B cell (primary cell): ENCODE measurements at places on chromosomes 1 and 21. TPM values are rescaled to one million over a fixed set of nuclear protein-coding genes. Genes with fewer than 3 reads are reported as not detected.

GRCh38 chr21:14383596-14384180 is 742 bp upstream of the HSPA13 start:
- peaks cover 11% of the 10 kb centered on the region for H3K4me1 ChIP-seq
- no peaks in the 10 kb centered on the region for H3K36me3 ChIP-seq
- H3K27me3 ChIP-seq = no peaks in the 10 kb centered on the region
- peak overlapping the region; percentile 85 for H3K4me3 ChIP-seq

DNA sequence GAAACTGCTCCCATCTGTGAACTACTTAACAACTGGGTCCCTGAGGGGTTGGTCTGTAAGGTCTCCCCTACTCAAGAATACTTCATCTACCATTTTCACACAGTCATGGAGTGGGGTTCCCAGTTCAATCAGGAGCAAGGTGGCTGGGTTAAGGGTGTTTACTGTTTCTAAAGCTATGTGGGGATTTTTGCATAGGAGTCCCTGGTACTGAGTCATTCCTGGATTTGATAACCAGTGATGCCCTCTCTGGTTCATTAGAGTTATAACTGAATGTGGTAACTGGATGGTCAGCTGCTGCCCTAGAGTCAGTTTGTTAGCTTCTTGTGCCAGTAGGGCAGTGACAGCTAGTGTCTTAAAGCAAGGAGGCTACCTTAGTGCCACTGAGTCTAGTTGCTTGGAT is 29.4 kb upstream of the KCNJ15 start:
- DNase-seq = no peak
- H3K36me3 ChIP-seq = no peaks in the 10 kb centered on the region
- H3K4me3 ChIP-seq = no peak overlapping the region
- H3K4me1 ChIP-seq = no peaks in the 10 kb centered on the region
- no peaks in the 10 kb centered on the region for H3K27me3 ChIP-seq

- no peak for DNase-seq
- no peak overlapping the region for H3K4me3 ChIP-seq
- no peaks in the 10 kb centered on the region for H3K36me3 ChIP-seq
- peaks cover 9% of the 10 kb centered on the region for H3K4me1 ChIP-seq
Measured at GRCh38 chr1:229751610-229752009, 125.6 kb downstream of the URB2 start.

DNA sequence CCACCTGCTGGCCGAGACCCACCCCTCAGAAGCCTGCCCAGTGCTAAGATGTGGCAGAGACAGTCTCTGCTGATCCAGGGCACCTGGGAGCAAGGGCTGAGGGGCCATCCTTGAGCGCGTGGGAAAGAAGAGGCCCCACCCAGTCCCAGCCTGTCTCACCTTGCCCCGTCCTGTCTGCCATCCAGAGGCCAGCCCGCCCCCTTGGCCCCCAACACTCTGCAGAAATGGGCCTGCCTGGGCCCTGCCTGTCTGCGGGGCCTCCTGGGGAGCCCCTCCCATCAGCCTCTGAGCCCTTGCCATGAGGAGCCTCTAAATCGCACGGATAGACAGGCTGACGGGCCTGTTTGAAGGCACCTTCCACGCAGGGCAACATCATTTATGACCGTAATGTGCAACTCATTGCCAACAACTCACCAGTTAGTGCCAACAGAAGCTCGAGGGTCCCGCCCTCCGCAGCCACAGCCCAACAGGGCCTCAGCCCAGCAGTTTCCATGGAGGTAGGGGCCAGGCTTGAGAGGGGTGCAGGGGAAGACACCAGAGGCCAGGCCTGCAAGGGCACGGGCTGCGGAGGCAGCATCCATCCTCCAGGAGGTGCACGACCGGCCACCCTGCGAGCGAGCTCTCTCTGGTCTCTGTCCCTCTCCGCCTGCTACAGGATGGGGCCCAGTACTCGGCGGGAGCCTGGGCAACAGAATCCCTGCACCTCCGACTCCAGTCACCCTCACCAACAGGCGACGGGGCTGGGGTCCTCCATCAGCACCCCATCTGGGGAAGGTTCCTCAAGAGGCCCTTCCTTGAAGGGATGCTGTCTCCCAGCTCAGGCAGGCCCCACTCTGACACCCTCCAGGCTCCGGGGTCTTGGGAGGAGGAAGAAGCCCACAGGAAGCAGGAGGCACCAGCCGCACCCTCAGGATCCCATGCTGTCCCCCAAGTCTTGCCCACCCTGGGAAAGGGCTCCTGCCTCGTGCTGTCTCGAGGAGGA is 78.0 kb downstream of the MEGF6 start:
- H3K27ac ChIP-seq = no peak overlapping the region
- peaks cover 9% of the 10 kb centered on the region for H3K4me1 ChIP-seq
- no peak overlapping the region for H3K4me3 ChIP-seq
- H3K36me3 ChIP-seq = no peaks in the 10 kb centered on the region
- DNase-seq = no peak

DNA sequence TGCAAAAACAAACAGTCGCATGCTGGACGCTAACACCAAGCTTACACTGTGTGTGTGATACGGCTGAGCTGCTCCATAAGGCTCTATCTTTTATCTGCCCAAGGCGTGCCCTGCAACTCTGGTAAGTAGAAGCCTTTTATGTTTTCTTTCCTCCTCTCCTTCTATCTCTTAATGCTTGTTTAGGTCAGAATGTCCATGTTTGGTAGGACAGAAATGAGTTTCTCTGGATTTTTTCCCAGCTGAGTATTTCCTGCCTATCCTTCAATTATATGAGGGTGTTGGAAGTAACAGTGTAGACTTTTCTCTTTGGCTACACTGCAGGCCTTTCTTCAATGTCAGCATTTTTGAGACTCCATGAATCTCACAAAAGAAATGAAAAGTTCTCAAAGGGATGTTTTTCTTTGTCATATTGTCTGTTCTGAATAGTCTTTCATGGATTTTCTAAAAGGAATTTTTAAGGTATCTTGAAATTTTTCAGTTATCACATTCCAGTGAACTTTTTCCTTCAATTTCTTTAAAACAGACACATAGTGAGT is 124.2 kb downstream of the MACF1 start:
- DNase-seq = no peak
- H3K4me1 ChIP-seq = no peaks in the 10 kb centered on the region
- peaks cover 32% of the 10 kb centered on the region for H3K36me3 ChIP-seq
- no peak overlapping the region for H3K27ac ChIP-seq
- H3K27me3 ChIP-seq = no peaks in the 10 kb centered on the region

GRCh38 chr1:76336931-76337371 is 262.4 kb downstream of the ST6GALNAC3 start:
- no peak overlapping the region for H3K4me3 ChIP-seq
- no peaks in the 10 kb centered on the region for H3K4me1 ChIP-seq
- H3K27me3 ChIP-seq = no peaks in the 10 kb centered on the region
- H3K36me3 ChIP-seq = no peaks in the 10 kb centered on the region

DNA sequence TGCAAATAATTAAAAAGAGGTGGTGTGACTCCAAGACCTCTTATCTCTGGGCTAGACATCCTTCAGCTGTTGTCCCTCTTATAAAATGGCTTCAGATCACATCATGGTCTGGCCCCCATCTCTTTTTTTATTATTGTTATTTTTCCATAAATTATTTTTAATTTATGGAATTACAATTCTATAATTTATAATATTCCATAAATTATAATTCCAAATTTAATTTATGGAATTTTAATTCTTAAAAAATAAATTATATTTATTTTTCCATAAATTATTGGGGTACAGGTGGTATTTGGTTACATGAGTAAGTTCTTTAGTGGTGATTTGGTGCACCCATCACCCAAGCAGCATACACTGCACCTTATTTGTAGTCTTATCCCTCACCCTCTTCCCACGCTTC is 65.9 kb upstream of the GJA5 start:
- no peak overlapping the region for H3K4me3 ChIP-seq
- no peaks in the 10 kb centered on the region for H3K36me3 ChIP-seq
- no peaks in the 10 kb centered on the region for H3K4me1 ChIP-seq
- no peak for DNase-seq

DNA sequence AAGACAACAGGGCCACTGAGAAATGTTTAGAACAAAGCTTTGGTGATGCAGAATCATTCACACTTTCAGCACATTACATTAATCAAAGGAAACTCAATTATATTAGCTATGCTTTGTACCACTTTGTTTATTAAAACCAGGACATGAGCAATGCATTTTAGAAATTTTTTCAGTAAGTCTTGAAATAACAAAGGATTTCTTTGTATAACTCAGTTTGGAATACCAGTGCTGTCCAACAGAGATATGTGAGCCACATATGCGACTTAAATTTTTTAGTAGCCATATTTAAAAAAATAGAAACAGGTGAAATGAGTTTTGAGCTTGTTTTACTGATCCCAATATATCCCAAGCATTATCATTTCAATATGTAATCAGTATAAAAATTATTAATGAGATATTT is 18.8 kb upstream of the F3 start:
- H3K4me3 ChIP-seq = no peak overlapping the region
- no peak for DNase-seq
- no peaks in the 10 kb centered on the region for H3K36me3 ChIP-seq

DNA sequence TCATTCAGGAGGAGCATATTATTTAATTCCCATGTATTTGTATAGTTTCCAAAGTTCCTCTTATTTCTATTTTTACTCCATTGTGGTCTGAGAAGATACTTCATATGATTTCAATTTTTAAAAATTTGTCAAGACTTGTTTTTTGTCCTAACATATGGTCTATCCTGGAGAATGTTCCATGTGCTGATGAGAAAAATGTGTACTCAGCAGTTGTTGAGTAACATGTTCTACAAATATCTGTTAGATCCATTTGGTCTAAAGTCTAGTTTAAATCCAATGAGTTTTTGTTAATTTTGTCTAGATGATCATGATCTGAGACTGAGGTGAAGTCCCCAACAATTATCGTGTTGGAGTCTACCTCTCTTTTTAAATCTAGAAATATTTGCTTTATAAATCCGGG is 14.5 kb downstream of the PSMG1 start:
- no peaks in the 10 kb centered on the region for H3K4me1 ChIP-seq
- no peak overlapping the region for H3K4me3 ChIP-seq
- peaks cover 2% of the 10 kb centered on the region for H3K36me3 ChIP-seq
- DNase-seq = no peak
- H3K27me3 ChIP-seq = no peaks in the 10 kb centered on the region
- no peak overlapping the region for H3K27ac ChIP-seq

- no peak within 1 kb of the TSS for H3K4me3 ChIP-seq
- H3K36me3 ChIP-seq = no peaks in the 10 kb centered on the region
- H3K27ac ChIP-seq = no peak within 1 kb of the TSS
- H3K4me1 ChIP-seq = no peaks in the 10 kb centered on the region
Measured at GRCh38 chr1:248231117-248231516, at the start of gene OR2M4. Gene OR2M4 (plus strand): TSS chr1:248231417. CDS start chr1:248238929, 7,512 bp downstream.

DNA sequence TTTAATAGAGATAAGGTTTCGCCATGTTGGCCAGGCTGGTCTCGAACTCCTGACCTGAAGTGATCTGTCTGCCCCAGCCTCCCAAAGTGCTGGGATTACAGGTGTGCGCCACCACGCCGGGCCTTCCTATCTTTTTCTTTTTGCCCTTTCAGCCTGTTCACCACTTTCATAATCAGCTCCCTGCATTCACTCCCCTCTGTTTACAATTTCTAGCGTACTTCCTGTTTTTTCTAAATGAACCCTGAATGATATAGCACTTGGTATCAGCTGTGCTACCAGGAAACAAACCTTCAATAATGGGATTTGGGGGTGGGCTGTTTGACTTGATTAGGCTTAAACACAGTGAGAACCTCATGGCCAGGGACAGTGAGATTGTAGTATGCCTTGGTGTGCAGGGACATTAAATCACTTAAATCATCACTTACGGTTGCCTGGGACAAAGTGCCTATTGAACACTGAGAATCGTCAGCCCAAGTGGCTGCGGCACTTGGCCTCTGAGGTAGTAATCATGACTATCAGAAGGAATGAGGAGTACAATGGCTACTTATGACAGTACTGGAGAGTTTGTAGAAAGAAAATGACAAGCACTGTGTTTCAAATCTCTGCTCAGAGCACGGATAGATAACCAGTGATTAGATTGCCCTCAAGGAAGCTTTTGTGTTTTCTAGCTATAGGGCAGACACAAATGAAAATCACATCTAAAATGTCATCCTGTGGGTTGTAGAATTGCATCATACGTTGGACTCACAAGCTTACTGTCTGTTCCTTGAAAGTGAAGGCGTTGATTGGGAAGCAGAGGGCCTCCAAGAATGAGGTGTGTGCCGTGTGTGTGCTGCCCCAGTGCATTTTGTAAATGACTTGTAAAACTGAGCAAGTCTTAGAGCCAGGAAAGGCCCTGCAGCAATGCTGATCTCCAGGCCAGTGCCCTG is 661.8 kb downstream of the MATN1 start:
- H3K4me1 ChIP-seq = no peaks in the 10 kb centered on the region
- no peaks in the 10 kb centered on the region for H3K27me3 ChIP-seq
- no peak overlapping the region for H3K27ac ChIP-seq
- H3K36me3 ChIP-seq = no peaks in the 10 kb centered on the region

DNA sequence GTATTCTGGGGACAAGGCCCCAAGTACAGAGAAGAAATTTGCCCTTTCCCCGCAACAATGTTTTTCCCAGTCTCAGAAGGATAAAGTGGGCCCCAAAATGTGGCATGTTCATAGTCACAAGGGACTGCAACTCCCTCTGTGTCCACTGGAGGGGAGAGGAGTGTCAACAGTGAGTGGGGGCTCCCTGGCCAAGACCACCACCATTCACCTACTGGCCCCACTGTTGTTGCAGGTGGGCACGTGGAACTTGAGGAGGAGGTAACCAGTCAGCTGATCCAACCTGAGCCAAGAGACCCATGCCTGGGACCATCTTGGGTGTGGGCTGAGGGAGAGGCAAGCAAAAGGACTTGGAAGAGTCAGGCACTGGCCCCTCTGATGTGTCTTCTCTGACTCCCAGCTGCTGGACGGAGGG is 777 bp downstream of the NUDT17 start:
- H3K27ac ChIP-seq = peak overlapping the region; percentile 73
- peaks cover 24% of the 10 kb centered on the region for H3K4me1 ChIP-seq
- H3K36me3 ChIP-seq = peaks cover 52% of the 10 kb centered on the region
- H3K27me3 ChIP-seq = no peaks in the 10 kb centered on the region
- DNase-seq = peak; percentile 60
- H3K4me3 ChIP-seq = peak overlapping the region; percentile 25

DNA sequence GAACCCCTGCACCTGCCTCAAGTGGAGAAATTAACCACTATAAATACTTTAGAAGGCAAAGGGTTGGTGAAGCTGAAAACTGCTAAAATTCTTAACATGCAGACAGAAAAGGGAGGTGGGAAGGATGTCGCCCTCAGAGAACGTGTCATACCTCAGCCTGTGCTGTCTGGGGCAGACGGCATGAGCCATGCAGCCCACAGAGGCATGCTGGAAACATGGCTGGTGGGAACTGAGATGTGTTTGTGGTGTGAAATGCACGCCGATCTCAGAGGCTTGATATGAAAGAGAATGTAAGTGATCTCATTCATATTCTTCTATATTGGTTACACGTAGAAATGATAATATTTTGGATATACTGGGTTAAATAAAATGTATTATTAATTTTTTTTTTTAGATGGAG is 16.3 kb downstream of the AGPAT3 start:
- no peak for DNase-seq
- H3K27ac ChIP-seq = no peak overlapping the region
- H3K36me3 ChIP-seq = peaks cover 6% of the 10 kb centered on the region
- H3K4me1 ChIP-seq = no peaks in the 10 kb centered on the region
- H3K4me3 ChIP-seq = no peak overlapping the region
- no peaks in the 10 kb centered on the region for H3K27me3 ChIP-seq

- no peak within 1 kb of the TSS for H3K4me3 ChIP-seq
- no peak for DNase-seq
- no peak within 1 kb of the TSS for H3K27ac ChIP-seq
- no peaks in the 10 kb centered on the region for H3K36me3 ChIP-seq
Measured at GRCh38 chr1:54980528-54981241, at the start of gene TMEM61. Gene TMEM61 (plus strand): TSS chr1:54980628. CDS start chr1:54981066, 438 bp downstream.

FMN2 gene
- total RNA-seq = not detected in 2 replicates

MIXL1 gene
- 0.68 and 1.7 TPM in 2 replicates for total RNA-seq

PDPN gene
- total RNA-seq = 0.27 TPM in 1 of 2 replicates, not detected in the other

FAM151A gene
- not detected in 2 replicates for total RNA-seq

SMIM34 gene
- total RNA-seq = not detected in 2 replicates

TRIM45 gene
- total RNA-seq = 2.5 and 2.6 TPM in 2 replicates

ZMYM1 gene
- 17.6 and 18.3 TPM in 2 replicates for total RNA-seq

ADAMTS1 gene
- total RNA-seq = not detected in 2 replicates
